Activated T-cell treated with anti-CD3 and anti-CD28 coated beads, Interleukin-2, amount 50 U/mL, for 72 hours (primary cell): ENCODE measurements at places on chromosomes 1 and 21. TPM values are rescaled to one million over a fixed set of nuclear protein-coding genes. Genes with fewer than 3 reads are reported as not detected.
A peak's percentile ranks its signal among the peaks of the same experiment; 100 is the strongest.

DNA sequence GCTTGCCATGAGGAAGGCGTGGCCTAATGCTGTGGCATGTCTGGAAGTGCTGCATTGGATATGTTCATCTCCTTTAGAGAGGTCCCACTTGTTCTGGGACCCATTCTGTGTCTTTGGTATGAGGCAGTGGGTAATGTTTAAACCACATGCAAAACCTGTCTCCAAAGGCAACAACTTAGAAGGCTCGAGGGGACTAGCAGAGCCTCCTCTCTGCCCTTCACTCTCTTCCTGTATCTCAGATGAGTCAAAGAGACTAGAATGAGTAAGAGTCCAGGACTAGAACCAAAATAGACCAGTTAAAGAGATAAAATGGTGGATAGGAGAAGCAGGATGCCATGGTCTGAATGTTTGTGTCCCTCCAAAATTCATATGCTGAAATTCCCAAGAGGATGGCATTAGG, 220.8 kb upstream of the KIAA0040 start:
- DNase-seq, result no peak

DNA sequence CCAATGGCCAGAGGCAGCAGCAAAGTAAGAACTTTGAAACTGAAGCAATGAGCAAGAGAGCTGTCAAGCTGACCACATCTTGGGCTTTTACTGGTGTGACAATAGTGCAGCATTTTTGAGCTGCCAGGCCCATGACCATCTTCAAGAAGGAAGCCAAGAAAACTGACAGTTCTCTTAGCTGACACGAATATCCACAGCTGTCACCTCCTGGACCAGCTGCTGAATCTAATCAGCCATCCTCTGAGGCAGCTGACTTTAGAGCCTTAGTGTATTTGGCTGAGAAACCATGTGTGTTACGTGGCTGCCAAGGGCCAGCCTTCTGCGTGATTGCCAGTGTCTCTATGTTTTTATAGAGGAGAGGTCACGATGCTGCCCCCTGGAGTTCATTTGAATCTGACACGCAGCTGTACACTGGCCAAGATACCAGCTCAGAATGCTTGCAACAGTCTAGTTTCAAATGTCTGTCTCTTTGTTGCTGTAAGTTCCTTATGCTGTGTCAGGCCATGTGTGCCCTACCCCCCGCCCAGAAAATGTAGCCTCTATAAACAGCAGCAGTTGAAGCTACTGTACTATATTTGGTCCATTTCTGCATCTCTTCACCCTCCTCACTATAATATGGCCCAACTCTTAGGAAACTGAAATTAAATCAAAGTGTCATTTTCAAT, 39.7 kb downstream of the PALMD start:
- DNase-seq, result peak; percentile 46

- no peak for DNase-seq
Measured at GRCh38 chr1:22969304-22969709, 3.4 kb downstream of the LACTBL1 start.

- DNase-seq, result peak; percentile 1
Measured at GRCh38 chr1:186078245-186078644, 296.8 kb downstream of the TPR start.

- no peak for DNase-seq
Measured at GRCh38 chr21:28805885-28806284, 186.8 kb downstream of the LTN1 start.

DNA sequence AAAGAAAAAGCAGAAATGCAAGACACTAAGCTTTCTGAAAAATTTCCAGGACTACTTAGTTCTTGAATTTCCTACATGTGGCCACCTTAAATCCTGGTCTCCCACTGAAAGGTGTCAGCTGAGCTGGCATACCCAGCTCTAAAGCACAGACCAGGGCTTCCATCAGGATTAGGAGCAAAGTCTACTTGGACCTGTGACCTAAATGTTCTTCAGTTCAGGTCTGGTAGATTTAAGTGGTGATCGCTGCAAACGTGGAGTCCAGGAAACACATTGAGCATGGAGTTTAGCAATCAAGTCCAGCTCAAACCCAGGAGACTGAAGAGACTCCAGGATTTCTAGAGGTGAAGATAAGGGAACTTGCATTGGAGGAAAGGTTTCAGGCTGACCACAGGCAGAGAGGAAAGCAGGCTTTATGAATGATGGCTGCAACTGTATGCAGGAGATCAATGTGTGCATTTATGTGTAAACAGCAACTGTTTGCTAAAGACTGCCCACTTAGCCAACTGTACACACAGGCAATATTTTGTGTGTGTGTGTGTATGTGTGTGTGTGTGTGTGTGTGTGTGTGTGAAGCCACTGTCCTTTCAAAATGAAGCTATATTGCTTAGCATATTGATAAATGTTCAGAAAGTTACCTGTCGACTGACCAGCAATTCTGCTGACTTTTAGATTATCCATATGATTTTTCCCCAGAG, 75.2 kb downstream of the LMX1A start:
- no peak for DNase-seq

DNA sequence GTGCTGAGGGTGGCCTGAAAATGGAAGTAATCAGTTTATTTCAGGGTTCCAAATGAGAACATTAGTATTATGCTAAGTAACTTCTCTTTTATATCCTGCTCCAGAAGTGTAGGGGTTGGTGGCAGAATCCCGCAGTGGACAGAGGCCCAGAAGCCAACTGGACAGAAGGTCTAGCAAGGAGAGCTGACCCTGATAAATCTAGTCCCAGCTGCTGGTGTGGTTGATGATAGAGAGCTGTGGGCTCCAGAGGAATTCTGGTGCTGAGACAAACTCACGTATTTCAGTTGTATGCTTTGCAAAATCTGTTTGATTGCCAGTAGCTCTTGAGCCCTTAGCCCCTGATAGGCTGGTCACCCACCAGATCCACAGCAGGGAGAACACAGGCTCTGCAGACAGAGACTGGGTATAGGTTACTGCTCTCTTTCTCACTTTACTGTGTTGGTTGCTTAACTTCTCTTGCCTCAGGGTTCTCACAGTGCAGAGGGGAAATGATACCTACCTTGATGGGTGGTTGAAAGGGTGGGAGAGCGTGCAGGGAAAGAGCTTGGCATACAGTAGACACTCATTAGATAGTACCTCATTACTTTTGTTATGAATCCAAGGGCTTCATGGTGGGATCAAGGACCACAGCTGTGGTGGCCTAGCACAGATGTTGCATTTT, 29.6 kb upstream of the CACNA1E start:
- DNase-seq, result no peak

GRCh38 chr1:158794247-158794646, 13.2 kb upstream of the OR6N2 start:
- no peak for DNase-seq

- no peak for DNase-seq
Measured at GRCh38 chr1:227170361-227171166, 147.7 kb downstream of the CDC42BPA start.

GRCh38 chr1:157086299-157086698, 13.3 kb downstream of the ETV3L start:
- no peak for DNase-seq

- no peak for DNase-seq
Measured at GRCh38 chr1:21012937-21013336, 163.8 kb downstream of the EIF4G3 start.

- no peak for DNase-seq
Measured at GRCh38 chr1:29325675-29326074, 89.4 kb downstream of the PTPRU start.

- DNase-seq, result no peak
Measured at GRCh38 chr1:223840254-223840653, 5.5 kb downstream of the TP53BP2 start.

DNA sequence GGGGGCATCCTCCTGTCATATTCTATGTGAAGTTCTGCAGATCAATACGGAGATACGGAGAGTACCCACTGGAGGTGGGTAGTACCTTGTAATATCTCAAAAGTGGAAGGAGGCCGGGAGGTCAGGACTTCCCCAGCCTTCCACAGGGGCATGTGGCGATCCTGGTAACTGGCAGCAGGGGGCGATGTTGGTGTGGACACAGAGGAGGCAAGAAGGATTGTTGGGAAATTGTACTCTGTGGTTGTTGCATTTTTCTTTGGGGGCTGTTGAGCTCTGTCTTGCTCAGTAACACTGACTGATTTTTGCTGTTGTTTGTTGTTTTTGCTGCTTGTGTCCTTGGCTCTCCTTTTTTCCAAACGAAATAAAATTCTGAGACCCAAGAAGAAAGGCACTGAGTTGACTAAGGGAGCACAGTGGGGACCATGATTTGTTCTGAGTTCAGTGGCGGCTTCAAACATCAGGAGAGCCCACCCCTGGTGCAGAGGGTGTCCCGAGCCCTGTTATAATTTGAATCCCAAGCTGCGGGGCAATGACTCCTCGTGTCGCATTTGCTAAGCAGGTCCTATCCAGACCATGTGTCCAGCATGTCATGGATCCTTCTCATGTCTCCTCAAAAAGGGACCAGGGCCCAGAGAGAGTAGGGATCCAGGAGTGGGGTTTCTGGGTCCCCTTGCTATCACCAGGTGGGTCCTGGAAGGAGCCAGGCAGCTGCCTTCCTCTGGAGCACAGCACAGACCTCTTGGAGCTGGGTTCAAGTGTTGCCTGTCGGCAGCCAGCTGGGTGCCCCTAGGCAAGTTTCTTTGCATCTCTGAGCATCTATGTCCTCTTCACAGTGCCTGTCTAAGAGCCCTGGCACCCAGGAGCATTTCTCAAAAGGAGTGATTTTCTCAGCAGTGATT, 22.8 kb downstream of the LHX4 start:
- DNase-seq, result peak; percentile 80

- DNase-seq, result no peak
Measured at GRCh38 chr1:99669376-99669775, 23.5 kb downstream of the PALMD start.

GRCh38 chr1:64184003-64184440, 19.4 kb upstream of the UBE2U start:
- no peak for DNase-seq

- no peak for DNase-seq
Measured at GRCh38 chr1:93164816-93165215, 15.4 kb downstream of the TMED5 start.

- no peak for DNase-seq
Measured at GRCh38 chr1:47617381-47618221, 179.8 kb downstream of the FOXD2 start.

GRCh38 chr1:63914706-63915105, 140.9 kb downstream of the ROR1 start:
- no peak for DNase-seq

DNA sequence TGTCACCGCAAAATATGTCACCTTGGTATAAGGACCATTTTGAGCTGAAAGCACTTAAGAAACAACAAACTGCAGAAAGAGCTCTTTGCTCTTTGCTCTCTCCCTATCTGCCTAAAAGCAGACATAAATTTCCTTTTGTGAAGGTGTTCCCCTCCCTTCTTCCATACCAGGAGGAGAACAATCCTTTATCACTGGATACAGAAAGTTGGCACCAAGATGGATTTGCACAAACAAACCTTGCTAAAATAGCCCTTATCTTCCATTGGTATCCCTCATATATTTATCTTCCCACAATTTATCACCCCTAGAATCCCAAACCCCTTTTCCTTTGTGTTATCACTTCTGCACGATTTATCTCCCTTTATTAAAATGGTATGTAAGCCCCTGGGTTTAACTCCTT, 51.4 kb downstream of the DPYD start:
- no peak for DNase-seq

GRCh38 chr21:39224930-39225329, 41.7 kb upstream of the PSMG1 start:
- DNase-seq, result no peak

DNA sequence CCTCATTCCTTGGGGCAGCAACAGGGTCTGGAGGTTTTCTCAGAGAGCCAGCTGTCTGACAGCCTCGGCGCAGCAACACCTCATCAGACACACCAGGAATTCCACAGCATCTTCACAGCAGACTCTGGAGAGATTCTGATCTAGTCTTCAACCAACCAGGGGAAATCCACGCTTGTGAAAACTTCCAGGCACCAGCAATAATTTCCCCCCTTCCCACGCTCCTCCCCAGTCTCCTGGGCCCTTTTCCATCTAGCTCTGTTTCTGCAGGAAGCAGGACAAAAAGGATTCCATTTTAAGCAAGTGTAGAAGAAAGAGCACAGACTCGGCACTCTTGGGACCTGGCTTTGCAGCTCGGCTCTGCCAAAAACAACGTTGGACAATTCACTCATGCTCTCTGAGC, 44.3 kb upstream of the CAPZB start:
- DNase-seq, result no peak

GRCh38 chr1:64161357-64161941, 42.0 kb upstream of the UBE2U start:
- no peak for DNase-seq

GRCh38 chr1:22850281-22850680, 122.4 kb downstream of the LACTBL1 start:
- no peak for DNase-seq

- no peak for DNase-seq
Measured at GRCh38 chr21:39124681-39125251, 58.5 kb downstream of the PSMG1 start.

DNA sequence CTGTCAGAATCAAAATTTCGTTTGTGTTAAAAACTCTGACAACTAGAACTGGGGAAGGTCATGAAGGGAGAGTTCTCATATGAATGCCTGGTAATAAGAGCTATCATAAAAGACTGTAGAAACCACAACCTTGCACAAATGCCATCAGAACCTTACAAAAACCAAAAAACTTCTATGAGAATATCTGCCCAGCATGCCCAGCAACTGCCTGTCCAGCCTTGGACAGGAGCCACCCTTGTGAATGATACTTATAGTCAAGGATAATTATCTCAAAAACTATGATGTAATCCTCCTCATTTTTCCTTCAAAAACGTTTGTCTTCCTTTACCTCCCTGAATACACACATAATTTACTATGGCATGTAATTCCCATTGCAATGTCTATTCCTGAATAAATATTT, 53.4 kb upstream of the C1orf185 start:
- no peak for DNase-seq

- no peak for DNase-seq
Measured at GRCh38 chr1:8424539-8425116, 106.7 kb downstream of the SLC45A1 start.

DNA sequence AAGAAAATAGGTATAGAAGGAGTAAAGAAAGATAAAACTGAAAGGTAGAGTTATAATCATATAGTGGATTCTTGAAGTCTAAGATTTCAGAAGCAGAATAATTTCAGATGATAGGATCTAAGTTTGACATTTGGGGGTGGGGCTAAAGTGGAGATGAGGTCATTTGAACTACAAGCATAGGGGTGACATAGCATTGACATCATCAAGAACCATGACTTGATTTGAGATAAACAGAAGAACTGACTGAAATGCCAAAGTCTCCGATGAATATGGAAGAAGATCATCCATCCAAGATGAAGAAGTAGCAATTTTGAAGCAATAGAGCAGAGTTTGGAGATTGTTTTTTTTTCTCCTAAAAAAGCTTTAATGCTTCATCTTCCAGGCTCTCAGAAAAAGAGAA, 122.3 kb downstream of the MACF1 start:
- no peak for DNase-seq

GRCh38 chr1:203652724-203653461, 26.3 kb downstream of the ATP2B4 start:
- DNase-seq, result peak; percentile 29

Gene DSCAM
- total RNA-seq, result not detected

Gene PCAT6
- total RNA-seq, result 1.8 TPM

Gene RNU1-1
- total RNA-seq, result 1,278 TPM

Gene TCHH
- total RNA-seq, result not detected

Gene OTUD3
- 10.6 TPM for total RNA-seq

Gene HTR6
- 0.32 TPM for total RNA-seq

Gene NME7
- total RNA-seq, result 6.2 TPM

Gene HES2
- total RNA-seq, result 1.2 TPM

Gene BMP8B
- total RNA-seq, result 1.5 TPM

Gene TRPM2
- 3.2 TPM for total RNA-seq

Gene BLACAT1
- total RNA-seq, result 0.34 TPM

Gene ZDHHC18
- total RNA-seq, result 64.4 TPM

Gene TFAP2E
- total RNA-seq, result 1.2 TPM

Gene CYB5RL
- total RNA-seq, result 14.0 TPM

Gene SLC2A5
- total RNA-seq, result not detected

Gene PDC
- total RNA-seq, result not detected

Gene HTR1D
- total RNA-seq, result not detected

Gene SH2D5
- total RNA-seq, result 0.34 TPM

Gene C8B
- not detected for total RNA-seq
